ENCODE measurements at places on chromosomes 5 and 9.

- no peak for DNase-seq
These were observed 9.3 kb upstream of the TEX48 start for GRCh38 chr9:114691046-114691955.

- DNase-seq: no peak
These were observed 3.7 kb downstream of the CLTA start for GRCh38 chr9:36194326-36195000.

GRCh38 chr9:2127486-2127885 is 112.3 kb downstream of the SMARCA2 start:
- DNase-seq: no peak

DNA sequence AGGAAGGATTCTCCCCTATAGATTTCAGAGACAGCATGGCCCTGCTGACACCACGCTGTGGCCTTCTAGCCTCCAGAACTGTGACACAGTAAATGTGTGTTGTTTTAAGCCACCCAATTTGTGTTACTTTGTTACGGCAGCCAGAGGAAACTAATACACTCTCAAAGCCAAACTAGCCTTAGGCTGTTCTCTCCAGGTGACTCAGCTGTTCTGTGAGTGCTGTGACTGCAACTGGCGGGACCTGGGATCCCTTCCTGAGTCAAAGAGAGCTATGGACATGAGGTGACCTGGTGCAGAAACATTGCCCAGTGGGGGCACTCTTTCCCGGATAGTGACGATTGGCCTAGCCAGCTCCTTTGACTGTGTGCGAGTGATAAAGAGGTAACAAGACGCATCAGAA is 14.0 kb upstream of the MLANA start:
- DNase-seq: no peak

DNA sequence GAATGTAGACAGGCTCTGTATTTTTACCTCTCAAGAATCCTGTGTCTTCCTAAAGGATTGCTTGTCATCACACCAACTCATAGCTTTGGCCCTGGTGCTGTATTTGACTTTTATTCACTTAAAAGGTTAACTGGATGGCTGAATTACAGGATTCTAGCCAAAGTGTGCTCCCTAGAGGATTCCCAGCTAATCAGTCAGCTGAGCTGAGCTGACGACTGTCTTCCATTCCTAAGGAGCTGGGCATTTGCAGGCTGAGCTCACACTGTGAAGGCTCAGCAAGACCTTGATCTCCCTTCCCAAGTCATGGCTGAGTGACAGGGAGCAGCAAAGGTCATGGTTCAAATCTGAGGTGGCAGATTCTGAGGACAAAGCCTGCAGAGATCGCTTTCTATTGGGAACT is 59.0 kb upstream of the PALM2AKAP2 start:
- DNase-seq: no peak

DNA sequence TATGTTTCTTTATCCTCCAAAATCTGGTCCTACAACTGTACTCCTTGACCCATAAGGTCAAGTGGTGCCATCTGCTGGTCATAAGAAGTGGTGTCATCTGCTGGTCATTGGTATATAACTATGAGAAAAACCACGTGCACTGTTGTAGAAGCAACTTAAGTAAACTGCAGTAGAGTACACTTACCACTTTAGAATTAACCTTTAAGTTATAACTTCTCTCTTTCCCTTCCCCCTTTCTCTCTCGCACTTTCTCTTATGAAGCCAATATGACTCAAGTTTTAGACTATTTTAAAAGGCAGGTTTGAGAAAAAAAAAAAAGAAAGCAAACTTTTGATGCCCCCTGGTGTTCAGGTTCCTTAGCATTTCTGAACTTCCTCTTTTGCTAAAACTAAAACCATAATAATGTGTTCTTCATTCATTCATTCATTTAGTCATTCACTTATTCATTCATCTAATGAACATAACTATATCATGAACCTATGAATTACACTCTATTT is 12.8 kb upstream of the MTAP start:
- DNase-seq: peak; percentile 74

DNA sequence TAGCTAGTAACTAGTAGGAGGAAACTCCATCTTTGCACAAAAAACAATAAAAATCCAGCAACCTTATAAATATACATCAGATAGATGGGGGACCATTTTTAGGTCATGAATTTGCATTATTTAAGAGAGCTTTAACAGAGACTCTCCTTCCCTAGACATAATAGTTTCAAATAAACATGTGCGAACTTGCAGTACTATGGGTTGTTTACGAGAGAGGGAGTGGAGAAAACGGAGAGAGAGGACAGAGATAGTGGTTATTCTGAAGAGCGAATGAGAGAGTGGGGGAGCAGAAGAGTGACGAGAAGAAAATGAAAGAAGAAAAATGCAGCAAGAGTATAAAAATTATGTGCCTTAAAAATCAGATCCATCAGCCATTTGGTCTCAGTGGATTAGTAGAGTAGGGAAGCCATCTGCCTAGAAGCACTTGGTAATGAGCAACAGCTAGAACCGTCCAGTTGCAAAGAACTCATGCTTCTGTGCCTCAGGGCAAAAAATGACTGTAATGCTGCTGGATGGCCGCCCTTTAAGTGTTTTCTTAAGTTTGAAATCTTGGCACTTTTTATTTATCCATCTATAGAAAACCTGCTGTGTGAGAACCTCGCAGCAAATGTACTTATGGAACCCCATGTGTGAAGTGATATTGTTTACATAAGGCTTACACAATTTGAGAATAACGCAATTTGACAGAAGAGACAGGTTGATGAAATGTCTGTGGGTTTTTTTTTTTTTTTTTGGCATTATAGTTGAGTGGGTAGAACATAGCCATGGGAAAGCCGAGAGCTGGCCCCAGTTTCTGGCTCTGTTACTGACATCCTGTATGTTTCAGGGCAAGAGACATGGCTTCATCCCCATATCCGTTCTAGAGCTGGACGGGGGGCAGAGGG is 95.6 kb upstream of the ZNF608 start:
- no peak for DNase-seq

GRCh38 chr5:14762549-14763216 is 98.2 kb downstream of the OTULIN start:
- no peak for DNase-seq
